SK-N-SH (cell line): ENCODE measurements at places on chromosomes 1 and 21.
A peak's percentile ranks its signal among the peaks of the same experiment; 100 is the strongest.

- DNase-seq: no peak
Measured at GRCh38 chr1:94595658-94596057, 54.1 kb upstream of the F3 start.

DNA sequence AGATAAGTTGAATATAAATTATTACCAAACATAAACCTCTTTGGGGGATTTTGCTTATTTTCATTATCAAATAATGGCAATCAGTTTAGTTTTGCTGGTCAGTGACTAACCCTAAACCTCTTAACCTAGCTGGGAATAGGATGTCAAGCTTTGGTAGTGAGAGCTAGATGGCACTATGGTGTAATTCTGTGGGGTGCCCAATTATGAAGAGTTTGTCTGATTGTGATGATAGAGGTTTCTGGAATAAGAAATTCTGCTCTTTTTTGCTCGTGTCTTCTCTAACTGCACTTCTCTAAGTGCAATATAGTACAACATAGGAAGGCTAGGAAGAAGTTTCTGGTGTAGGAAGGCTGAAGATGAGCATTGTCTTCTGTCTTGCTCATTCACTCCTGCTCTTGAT, 59.8 kb downstream of the XCL1 start:
- no peak for DNase-seq

GRCh38 chr1:205915354-205915990, 27.8 kb downstream of the SLC26A9 start:
- DNase-seq: no peak

GRCh38 chr21:29305068-29305467, 6.3 kb downstream of the BACH1 start:
- no peak for DNase-seq

GRCh38 chr21:35521293-35521692, 472.2 kb upstream of the RUNX1 start:
- no peak for DNase-seq

DNA sequence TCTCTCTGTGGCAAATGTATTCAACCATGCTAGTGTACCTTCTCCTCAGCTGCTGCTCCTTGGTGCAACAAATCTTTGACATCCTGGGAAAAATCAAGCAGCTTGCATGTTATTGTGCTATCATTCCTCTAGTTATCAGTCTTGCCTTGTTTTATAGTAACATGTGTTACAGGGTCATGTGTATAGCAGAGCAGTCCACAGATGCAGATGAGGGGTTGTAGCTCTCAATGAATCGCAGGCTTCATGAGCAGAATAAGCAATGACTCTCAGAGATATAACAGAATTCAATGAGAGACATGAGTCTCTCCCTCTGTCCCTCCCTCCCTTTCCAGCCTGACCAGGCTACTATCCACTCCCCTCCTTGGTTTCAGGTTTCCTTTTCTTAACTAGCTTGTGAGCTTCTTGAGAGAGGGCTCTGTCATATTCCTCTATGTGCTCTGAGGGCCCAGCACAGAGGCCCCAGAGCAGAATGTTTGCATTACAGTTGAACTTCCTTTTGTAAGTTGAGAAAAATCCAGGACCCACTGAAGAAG, 15.1 kb upstream of the JUN start:
- no peak for DNase-seq

DNA sequence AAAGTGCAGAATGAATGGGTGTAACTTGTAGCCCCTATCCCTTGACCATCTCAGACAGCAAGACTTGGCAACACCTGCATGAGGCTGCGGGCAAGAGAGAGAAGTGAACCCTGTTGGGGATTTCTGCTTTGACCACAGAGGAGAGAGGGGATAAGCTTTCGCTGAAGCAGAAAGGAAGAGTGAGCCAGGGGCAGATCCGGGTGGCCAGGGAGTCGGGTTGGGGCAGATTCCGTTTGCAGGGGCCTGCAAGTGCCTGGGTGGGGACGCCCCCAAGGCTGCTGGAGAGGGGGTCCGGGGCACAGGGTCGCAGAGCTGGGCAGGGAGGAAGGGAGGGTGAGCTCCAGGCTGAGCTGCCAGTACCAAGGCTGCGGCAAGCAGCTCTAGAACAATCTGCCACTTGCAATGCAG, 25.3 kb upstream of the PIK3CD start:
- peak; percentile 23 for DNase-seq

DNA sequence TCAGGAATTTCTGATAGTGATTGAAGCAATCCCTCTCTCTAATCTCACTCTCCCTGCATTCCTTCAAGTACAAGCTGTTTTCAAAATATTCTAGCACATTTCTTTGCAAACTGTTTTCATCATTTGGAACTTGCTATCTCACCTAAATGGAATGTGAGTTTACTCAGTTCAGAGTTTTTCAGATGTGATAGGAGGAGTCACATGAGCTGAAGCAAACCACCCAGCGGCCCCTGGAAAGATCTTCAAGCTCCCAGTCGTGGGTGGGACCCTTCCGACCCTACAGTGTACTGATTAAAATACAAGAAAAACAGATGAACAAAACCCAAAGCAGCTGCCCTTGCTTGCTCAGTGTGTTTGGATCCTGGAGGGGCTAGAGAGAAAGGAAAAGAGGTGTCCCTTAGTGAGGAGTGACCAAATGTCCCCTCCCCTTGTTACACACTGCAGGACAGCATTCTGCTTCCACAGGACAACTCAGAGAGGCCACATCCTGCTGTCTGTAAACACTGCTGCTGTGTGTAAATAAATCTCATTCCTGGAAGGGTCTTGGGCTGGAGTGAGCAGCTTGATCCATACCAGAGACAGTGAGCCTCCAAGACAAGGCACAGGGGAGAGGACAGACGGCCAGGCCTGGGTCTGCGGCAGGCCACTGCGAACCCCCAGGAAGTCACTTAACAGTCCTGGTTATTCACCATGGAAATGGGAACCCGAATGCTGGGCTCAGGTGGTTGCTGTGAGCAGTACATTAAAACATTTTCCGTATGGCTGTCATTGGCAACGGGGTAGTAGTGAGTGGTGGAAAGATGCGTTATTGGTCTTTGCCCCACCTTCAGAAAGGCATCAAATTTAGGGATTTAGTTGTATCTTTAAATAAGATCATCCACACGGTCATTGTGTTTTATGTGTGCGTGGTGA, 229.2 kb downstream of the RHOU start:
- no peak for DNase-seq

- DNase-seq: no peak
Measured at GRCh38 chr1:88191917-88192316, 492.2 kb upstream of the PKN2 start.

DNA sequence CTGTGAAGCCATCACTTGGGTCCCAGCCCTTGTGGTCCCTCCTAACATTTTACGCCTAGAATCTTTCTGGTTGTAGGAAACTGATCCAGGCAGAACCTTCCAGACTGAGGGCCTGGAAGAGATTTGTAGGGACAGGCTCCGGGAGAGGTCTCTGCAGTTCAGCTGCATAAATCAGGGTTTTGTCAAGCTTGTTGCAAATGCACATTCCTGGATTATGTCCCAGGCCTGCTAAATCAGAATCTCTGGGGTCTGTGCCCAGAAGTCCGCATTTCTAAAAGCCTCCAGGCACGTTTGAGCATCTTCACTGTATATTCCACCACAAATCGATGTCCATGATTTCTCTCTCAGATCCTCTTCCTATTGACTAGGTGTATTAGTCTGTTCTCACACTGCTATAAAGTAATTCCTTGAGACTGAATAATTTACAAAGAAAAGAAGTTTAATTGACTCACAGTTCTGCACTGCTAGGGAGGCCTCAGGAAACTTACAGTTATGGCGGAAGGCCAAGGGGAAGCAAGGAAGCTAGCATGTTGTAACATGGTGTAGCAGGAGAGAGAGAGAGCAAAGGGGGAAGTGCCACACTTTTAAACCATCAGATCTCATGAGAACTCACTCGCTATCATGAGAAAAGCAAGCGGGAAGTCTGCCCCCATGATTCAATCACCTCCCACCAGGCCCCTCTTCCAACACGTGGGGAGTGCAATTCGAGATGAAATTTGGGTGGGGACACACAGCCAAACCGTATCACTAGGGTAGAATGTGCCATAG, 1.2 kb upstream of the FHAD1 start:
- no peak for DNase-seq

- no peak for DNase-seq
Measured at GRCh38 chr1:28129150-28129549, 40.7 kb upstream of the EYA3 start.

DNA sequence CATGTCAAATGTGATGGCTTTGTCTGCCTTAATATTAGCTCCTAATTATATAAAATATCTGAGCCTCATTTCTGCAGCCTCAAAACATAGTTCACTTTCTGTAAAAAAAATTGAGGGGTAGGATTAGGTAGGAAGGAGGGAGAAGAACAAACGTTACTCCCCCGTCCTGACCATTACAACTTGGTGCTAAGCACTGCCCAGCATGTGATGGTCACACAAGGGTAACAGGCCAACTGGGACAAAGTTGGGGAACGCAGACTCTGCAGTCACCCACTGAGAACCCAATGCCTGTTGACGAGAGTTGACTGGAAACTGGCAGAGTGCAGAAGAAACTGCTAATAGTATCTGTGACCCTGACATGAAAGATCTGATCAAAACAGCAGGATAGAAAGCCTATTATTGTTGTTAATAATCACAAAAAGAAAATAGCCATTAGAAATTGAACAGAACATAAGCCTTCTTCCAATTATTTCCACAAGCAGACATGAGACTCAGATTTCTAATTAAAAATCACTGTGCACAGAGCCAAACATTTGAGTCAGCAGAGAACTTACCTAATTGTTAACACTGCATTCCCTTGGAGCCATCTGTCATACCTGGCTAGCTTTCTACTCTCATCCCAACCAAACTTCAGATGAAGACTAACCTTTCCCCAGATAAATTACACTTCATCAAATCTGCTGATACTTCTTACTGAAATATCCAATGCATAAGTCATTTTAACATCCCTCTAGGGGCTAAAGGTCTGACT, 5.5 kb downstream of the SORT1 start:
- DNase-seq: no peak

GRCh38 chr1:157151073-157151472, 12.9 kb upstream of the ETV3 start:
- no peak for DNase-seq

GRCh38 chr1:67846538-67846937, 13.3 kb upstream of the GNG12 start:
- DNase-seq: no peak

GRCh38 chr1:215054266-215054665, 28.3 kb upstream of the KCNK2 start:
- DNase-seq: no peak

DNA sequence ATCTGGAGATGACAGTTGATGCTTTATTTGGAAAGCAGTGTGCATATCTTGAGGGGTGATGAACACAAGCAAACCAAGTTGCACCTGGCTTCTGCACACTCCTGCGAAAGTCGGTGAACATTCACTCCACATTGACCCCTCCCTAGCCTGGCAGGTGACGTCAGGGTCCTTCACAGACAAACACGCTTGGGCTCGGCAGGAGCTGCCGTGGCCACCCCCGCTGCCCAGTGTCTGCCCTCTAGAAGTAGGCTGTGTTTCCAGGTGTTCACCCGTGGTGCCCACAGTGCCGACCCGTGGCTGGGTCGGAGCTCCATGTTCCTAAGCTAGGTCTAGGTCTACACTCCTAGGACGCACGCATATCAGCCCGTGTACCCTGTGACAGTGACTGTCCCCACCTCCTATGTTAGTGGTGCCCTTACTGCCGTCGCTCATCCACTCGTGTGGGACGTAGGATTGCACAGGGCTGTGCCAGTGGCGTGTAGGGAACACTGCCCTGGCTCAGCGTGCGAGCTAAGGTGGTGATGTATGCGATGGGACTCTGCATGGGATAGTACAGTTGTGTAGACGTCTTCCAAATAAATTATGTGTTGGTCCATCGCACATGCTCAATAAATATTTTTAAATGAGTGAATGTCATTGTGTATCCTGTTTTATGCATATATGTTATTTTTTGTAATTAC, 29.0 kb downstream of the PRMT2 start:
- no peak for DNase-seq

DNA sequence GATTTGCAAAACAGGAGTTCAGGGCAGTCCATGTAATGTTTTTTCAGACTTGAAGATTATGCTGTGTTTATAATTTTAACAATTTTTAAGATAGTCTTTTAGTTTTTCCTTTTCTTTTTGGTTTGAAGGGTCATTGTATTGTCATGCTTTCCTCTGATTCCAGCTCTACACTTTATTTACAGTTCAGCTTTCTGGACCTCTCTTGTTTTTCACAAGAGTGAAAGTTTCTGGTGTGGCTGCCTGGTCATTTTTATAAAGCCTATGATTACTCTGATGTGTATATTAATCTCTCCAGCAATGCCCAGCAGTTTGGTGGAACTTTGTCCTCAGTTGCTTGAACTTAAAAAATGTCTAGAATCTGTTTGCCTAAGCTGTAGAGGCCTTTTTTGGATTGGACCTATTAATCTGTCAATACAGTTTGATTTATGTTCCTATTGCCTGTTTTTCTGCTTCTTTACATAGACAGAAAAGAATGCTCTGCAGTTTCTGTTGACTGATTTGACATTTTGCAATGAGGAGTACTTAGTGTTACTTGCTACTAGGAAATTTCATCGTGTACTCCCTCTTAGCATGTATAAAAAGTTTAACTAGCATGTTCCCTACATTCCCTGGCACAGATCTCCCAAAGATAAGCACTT, 52.2 kb downstream of the XCL2 start:
- DNase-seq: no peak

DNA sequence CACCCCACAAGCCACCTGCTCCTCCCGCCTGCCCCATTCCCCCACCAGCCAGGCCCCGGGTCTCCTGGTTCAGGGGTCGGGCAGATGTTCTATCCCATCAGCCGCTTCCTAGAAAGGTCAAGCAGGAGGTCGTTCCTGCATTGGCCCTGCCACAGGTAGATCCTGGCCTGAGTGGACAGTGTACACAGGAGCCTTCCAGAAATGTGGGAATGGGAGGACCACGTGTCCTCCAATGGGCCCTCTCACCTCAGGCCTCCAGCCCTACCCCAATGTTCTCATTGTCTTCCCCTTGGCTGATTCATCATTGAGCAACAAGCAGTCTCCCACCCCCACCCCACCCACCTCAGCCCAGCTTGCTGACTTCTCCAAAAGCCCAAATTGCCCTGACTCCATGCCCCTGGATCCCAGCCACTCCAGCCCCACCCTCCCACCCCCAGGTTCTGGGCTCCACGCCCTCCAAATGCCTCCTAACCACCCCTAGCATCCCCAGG, 2.1 kb downstream of the S100A16 start:
- DNase-seq: no peak

- DNase-seq: peak; percentile 41
Measured at GRCh38 chr1:204945565-204945977, 74.9 kb downstream of the NFASC start.

DNA sequence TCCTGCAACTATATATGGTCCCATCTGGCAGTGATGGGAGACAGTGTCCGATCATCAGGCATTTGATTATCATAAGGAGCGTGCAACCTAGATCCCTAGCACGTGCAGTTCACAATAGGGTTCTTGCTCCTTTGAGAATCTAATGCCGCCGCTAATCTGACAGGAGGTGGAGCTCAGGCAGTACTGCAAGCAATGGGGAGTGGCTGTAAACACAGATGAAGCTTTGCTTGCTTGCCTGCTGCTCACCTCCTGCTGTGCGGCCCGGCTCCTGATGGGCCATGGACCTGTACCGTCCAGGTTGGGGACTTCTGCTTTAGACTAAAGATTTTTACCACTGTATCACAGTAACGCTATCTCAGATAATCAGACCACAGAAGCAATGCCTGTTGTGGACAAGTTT, 63.8 kb downstream of the TGFB2 start:
- no peak for DNase-seq

GRCh38 chr1:24912376-24913273, 17.5 kb downstream of the RUNX3 start:
- DNase-seq: peak; percentile 64

GRCh38 chr1:222736972-222737371, at the start of gene FAM177B:
Gene FAM177B, plus strand, starts transcription at chr1:222737202. Its CDS starts 9,344 bp downstream, at chr1:222746546.
- DNase-seq: no peak

- DNase-seq: no peak
Measured at GRCh38 chr1:147717051-147717705, 43.2 kb downstream of the GJA5 start.
